ENCODE measurements at places on chromosomes 12 and 14.

DNA sequence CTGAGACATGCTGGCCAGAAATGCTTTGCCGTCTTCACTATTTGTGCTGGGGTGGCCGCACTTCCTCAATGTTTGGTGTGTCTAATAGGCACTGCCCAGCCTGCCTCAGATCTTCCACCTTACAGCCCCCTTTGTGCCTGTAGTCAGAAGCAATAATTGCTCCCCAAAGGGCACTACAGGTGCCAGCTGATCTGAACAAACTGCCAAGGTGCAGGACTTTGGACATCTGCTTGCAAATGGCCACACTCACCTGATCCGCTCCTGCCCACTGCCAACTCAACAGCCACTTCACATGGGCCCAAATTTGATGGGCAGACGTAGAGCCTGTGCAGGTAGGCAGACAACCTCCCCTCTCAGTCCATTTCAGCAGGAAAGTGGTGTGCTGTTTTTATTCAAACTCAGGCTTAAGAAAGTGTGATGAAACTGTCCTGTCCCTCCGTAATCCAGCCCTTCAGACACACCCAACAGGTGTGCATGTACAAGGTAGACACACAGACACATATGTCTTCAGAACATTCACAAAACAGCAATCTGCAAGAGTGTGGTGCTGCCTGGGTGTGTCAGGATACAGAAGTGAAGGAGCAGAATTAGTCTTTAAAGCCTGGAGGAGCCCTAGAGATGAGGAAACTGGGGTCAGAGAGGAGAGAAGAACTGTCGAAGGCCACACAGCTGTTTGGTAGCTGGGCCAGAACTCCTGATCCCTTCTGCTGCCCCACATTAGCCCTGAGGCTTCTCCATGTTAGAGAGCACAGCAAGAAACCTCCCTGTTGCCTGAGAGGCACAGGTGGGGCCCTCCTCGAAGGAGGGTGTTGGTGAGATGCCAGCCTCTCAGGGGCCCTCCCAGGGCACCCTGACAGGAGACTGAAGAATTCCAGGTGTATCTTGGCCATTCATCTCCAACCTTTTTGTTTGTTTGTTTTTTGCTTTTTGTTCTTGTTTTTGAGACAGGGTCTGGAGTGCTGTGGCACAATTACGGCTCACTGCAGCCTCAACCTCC is 4.4 kb upstream of the KRT75 start:
- no peak for DNase-seq

- DNase-seq: no peak
Measured at GRCh38 chr12:14920475-14921126, 17.7 kb downstream of the ERP27 start.

- DNase-seq: no peak
Measured at GRCh38 chr12:102232036-102232435, 34.4 kb upstream of the PMCH start.

GRCh38 chr12:122293081-122293480 is 26.8 kb upstream of the VPS33A start:
- no peak for DNase-seq

DNA sequence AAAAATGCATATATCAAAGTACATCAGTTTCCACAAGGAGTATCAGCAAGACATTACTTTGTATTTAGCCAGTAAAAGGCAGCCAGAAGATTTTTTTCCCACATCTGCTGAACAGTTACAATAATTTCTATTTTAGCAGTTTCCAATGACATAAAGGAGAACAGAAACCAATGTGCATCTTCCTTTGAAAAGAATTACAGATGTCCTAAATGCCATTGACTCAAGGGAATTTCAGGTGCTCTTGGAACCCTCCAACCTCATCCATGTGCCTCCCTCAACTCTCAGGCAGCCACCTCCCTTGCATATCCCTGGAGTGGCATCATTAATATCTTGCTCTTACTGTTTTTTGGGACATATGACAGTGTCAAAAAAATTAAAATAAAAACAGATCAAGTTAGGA is 62.2 kb upstream of the ST8SIA1 start:
- DNase-seq: no peak

DNA sequence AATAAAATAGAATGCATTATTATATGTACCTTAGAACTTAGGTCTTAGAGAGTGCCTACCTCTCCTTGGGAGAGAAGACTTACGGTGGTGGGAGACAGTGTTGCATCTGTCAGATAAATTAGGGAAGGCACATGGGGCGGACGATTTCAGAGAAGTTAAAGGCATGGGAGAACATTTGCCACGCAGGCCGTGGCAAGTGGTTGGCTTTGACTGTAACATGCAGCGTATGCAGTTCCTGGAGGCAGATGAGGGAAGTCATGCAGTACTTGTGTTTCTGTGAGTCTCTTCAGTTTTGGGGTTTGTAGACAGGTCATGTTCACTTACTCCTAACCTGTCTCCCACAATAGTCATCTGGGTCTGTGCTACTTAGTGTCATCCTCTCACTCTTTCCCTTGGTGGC is 43.6 kb downstream of the ETV6 start:
- DNase-seq: no peak

GRCh38 chr12:84294246-84294645 is 618.4 kb downstream of the SLC6A15 start:
- DNase-seq: no peak

DNA sequence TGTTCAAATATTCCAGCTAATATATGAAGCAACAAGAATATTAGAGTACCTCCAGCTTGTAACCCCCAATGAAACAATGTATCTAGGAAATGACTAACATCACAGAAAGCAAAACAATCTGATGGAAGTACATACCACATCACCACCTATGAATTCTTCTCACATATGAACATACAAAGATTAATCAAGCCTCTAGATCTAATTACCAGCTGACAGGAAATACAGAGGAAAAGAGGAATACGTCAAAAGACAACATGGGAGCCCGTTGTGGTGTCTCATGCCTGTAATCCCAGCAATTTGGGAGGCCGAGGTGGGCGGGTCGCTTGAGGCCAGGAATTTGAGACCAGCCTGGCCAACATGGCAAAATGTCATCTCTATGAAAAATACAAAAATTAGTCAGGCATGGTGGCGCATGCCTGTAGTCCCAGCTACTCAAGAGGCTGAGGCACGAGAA is 7.5 kb downstream of the NEDD8 start:
- peak; percentile 95 for DNase-seq

- no peak for DNase-seq
Measured at GRCh38 chr12:30813525-30814294, 59.0 kb upstream of the CAPRIN2 start.

DNA sequence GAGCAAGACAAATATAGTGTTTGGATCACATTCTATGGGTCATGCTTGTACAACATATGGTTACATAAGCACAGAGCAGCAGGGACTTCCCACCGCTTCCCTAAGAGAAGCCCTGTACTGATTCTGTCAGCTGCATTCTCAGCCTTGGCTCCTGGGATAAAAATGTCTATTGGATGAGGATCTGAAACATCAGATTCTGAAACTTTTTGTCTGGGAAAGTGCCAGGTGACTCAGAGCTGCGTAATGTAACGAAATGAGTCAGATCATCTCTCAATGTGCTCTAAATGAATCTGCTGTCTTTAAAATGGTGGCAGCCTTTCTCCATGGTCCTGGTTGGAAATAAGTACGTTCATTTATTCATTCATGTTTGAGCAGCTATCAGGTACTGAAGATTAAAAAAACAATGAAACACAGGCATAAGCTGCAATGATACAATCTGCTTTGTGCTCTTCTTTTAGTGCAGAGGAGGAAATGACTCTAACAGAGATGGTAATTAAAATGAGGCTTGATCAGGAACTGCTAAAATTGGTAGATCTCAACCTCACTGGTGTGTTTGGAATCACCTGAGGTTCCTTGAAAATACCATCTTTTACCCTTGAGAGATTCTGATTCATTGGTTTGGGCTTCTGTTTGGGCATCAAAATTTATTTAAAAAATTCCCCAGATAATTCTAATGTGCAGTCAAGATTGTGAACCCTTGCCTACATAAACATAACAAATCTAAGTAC is 99.1 kb upstream of the NAP1L1 start:
- DNase-seq: peak; percentile 96

- no peak for DNase-seq
Measured at GRCh38 chr14:75489480-75489837, 32.8 kb upstream of the BATF start.

GRCh38 chr12:51421266-51421884 is 3.3 kb upstream of the SLC4A8 start:
- peak; percentile 48 for DNase-seq

DNA sequence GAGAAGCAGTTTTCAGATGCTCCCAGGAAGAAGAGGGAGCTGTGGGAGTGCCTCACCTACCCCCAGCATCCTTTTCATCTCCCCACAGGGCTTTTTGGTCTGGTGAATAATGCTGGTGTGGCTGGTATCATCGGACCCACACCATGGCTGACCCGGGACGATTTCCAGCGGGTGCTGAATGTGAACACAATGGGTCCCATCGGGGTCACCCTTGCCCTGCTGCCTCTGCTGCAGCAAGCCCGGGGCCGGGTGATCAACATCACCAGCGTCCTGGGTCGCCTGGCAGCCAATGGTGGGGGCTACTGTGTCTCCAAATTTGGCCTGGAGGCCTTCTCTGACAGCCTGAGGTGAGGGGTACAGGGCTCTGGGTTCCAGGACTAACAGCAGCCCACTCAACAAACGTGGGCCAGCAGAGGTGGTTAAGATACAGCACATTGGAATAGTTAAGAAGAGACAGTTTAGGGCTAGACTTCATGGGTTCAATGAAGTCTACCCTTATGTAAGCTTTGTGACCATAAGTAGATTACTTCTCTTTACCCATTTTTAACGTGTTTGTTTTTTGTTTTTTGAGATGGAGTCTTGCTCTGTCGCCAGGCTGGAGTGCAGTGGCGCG is 1.5 kb downstream of the RDH5 start:
- DNase-seq: no peak

DNA sequence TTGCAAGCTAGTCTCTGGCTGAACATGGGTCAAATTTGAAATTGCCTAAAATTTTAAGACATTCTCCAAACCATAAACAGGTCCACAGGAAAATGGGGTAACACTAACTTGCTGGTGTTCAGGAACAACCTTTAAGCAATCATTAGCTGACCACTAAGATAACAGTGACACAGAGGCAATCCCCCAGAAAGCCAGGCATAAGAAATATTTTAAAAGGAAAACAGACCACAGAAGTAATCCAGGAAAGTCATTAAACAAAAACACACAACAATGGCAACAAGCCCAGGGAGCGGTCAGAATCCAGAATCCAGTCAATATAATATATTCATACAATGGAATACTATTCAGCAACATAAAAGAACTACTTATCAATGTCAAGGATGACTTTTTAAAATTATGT is 59.1 kb downstream of the LRP6 start:
- DNase-seq: no peak

DNA sequence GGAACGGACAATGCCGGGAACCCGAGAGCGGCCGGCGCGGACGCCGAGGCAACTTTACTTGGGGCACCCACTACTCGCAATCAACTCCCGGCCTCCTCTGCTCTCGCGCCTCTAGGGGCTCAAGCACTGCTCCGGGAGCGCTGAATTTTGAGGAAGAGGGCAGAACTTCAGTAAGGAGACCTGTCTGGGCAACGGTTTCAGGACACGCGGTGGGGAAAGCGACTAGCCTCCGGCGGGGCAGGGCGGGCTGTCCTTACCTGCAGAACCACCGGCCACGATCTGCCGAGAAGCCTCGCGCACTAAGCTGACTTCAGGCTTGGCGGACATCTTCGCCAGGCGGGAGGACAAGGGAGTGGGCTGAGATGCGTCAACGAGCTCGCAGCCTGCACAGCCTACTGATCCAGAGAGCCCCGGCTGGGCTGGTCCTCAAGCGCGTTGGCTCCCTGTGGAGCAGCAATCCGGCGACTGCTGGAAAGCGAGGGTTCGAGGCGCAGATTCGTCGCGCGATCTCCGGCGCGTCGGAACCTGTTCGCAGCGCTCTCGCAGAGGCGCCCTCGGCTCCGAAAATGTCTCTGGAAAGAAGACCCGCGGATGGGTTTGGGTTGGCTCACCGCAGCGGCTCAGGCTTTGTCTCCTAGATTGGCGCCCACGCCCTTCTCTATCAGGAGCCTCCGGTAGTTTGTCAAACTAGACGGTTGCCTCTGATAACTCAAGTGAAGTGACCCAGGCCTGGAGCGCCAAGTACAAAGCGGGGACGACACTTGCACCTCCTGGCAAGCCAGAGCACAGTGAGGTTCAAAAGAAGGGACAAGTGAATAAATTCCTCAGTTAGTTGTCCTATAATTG is at the start of gene SLC25A21:
TSS of gene SLC25A21 (minus strand) at position 583 of the 846 bp plus-strand sequence.
- peak; percentile 63 for DNase-seq

GRCh38 chr12:107684990-107685359 is 624 bp upstream of the PWP1 start:
- no peak for DNase-seq

DNA sequence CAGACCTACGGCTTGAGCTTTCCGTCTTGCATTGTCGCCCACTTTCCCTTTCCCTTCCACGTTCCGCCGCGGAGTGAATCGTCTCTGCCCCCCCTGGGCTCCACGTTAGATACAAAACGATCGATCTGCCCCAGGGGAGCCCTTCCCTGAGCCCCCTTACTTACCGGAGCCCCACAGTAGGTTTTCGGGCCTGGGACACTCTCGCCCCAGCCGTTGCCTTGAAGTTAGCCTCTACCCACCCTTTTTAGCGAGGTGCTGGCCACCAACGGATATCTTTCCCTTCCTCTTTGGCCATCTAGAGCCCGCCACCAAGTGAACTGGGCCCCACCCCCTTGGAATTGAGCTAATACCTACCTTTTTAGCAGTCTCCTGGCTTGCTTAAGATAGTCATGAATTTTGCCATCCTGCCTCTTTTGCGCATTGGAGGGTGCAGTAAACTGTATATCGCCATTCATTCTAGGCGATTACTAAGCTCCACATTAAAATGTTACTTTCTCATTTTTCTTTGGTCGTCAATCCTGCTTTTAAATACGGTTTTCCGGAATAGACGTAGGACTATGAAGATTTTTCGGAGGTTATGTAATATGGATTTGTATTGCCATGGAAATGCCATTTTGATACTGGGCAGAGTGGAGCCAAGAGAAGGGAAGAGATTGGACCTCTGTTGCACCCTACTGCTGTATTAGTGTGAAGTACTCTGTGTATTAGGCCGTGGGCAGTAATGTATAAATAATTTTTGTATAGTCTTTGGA is 764 bp downstream of the RBM25 start:
- no peak for DNase-seq
